ENCODE measurements at places on chromosomes 3 and 15.

DNA sequence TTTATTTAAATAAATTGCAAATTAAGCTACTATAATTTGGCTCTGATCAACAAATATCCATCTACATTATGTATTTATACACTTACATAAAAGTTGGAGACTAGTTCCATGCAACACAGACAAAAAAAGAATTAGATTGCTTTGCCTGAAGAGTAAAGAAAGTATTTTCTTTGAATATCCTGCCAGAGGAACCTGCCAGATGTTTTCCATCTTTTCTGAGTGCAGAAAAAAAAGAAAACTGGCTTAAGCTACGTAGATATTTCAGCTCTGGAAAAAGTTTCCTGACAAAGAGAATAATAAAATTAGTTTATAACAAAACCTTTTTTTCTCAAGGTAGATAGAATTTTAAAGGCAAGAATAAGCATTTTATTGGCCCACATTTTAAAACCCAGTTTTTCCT lies 607.5 kb upstream of the NAALADL2 start:
- no peak for DNase-seq

DNA sequence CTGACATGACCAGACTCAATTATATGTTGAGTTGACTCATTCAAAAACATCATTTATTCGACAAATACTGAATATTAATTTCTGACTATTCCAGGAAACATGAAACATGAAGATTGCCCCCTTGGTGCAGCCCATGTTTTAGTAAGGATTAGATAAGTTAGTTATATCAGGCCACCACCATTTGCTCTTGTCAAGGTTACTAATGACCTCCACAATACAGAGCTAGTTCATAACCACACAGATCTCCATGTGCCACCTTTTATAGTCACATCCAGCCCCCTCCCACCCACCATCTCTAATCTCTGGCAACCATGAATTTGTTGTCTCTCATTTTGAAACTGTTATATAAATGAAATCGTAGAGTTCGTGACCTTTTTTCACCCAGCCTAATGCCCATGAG lies 15.7 kb downstream of the KLHL18 start:
- no peak for DNase-seq

DNA sequence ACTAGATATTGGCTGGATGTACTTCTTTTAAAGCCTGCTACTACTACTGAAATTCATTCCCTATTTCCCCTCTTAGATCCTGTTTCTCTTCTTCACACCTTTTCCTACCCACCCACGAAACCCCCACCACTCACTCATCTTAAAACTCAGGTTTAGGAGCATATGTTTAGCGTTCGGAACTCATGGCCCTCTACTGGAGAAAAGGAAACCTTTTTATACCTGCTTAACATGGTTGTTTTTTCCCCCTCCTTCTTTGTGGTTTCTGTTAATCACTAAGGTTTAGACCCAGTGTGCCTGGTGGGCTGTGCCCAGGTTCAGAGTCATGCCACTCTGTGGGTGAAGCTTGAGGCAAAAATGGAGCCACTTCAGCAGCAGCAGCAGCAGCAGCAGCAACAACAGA lies 2.6 kb downstream of the ARID3B start:
- no peak for DNase-seq

DNA sequence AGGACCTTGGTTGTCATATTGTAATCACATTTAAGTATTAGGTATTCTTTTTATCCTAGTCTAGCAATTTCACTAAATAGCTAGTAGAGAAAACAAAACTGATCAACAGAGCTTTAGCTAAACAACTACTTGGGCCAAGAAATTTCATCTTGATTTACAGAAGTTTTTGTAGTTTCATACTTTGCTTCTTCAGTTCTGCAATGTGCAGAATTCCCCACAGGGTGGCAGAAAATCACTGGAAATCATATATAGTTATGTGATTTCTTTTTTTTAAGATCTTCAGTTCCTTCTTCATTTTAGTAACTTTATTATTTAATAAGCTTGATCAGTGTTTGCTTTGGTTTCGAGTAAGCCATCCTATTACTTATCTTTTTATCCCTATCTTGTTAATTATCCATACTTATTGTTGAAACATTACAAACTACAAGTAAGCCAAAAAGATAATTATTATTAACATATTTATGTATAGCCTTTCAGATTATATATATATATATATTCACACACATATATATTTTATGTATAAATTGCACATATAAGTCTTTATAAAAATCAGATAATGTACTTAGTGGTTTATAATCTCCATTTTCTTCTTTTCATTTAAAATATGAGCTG lies 2.2 kb upstream of the BNIP2 start:
- peak; percentile 79 for DNase-seq

DNA sequence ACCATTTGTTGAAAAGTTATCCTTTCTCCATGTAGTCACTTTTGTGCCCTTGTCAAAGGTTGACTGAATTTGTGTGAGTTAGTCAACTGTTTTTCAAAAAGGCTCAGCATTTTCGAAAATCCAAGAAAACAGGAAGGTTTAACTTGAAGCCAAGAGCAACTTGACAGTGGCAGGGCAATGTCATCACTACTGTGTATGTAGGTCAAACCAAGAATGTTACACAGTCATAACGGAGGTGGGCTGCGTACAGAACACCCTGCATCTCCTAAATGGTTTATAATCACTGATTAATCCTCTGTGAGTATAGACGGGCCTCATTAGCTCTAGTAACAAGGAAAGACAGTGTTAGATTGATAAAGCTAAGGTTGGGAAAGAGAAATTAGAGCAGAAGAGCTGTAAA lies 1064.9 kb downstream of the FHIT start:
- no peak for DNase-seq

DNA sequence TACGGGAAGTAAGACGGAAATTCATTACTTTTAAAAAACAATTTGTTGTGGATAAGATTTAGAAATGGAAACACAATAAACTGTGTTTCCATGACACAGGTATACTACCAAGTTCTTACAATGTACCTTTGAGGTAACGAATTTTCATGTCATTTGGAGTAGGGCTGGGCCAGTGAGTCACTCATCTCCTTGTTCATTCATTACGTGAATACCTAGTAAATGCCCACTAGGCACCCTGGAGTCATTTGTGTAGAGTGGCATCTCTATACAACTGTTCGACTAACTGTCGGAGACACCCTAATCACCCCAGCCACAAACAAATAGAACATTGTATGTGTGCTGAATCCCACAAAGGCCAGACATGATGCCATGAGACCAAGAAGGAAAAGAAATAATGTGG lies 94.8 kb downstream of the IGF1R start:
- DNase-seq, result no peak

- DNase-seq, result no peak
Measured at GRCh38 chr15:71677766-71678165, 132.6 kb upstream of the NR2E3 start.

DNA sequence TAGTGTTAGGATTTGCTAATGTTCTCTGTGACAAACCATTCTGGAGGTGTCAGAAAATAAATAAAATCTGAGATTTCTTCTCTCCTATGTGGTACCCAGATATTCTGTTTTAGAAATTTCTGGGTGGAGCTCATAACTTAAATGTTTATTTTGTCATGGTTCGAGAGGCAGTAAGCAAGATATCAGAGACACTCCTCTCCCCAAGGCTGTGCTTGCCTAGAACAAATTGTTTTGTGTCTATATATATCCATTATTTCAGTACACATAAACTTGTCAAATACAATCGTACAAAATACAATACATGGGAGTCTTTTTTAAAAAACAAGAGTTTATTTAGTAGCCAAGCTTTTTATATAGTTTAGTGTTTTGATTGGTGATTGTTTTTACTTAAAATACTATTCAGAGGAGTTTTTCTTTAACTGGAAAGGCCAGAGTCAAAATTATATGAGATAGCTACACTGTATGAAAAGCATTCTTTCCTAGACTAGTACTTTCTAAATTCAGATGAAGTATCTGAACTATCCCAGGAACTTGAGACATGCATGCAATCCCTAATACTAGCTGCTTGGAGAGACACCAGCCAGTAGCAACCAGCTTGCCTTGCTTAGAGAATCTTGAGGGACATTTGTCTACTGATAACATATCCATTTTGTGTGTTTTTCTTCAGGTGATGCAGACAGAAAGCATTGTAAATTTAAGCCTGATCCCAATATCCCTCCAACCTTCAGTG lies 4.7 kb downstream of the EXOG start:
- no peak for DNase-seq

- peak; percentile 91 for DNase-seq
Measured at GRCh38 chr3:122055215-122055614, at the start of gene CD86. TSS of gene CD86 (plus strand) at chr3:122055362. CDS start at chr3:122055490, 128 bp downstream.

GRCh38 chr3:186544281-186544680 lies at the start of gene CRYGS:
TSS of gene CRYGS (minus strand) at chr3:186544380. CDS start at chr3:186544326, 54 bp downstream.
- DNase-seq, result no peak

DNA sequence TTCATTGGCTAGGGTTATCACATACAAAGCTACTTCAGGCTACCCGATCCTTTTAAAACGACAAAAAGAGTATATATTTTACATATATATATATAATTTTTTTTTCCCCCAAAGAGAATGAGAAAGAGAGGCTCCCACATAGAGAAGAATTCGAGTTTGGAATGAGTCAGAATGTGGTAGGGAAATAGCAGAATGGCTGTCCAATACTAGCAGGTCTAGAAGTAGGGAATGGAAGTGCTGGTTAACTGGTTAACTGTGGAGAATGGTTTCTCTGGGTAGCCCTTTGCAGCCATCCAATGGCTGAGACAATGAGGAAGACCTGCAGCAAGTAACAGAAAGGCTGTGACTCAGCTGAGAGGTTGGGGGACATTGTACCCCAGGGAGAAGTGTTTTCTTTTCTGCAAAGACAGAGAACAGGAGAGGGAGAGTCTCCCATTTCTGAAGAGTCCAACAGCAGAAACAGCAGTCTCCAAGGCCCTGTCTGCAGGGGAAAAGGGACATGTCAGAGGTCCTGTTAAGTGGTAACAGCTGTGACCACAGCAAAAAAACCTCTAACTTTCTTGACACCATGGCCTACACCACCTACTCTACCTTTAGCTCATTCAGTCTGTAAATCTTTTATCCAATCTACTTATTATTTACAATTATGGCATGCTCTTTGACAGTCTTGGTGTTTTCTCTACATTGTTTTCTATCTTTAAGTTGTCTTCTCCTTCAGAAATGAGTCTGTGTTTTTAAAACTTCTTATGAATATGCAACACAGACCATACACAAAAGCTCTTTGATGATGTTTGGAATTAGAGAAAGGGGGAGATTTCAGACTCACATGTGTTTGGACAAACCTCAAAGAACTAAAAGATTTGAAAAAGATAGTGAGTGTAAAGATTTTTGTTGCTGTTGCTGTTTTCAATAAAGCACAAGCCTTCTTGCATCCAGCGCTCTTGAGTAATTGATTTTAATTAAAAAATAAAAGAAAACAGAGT lies 116.1 kb upstream of the SLC7A14 start:
- no peak for DNase-seq

- DNase-seq, result no peak
Measured at GRCh38 chr3:142915636-142916035, 26.8 kb upstream of the PCOLCE2 start.

DNA sequence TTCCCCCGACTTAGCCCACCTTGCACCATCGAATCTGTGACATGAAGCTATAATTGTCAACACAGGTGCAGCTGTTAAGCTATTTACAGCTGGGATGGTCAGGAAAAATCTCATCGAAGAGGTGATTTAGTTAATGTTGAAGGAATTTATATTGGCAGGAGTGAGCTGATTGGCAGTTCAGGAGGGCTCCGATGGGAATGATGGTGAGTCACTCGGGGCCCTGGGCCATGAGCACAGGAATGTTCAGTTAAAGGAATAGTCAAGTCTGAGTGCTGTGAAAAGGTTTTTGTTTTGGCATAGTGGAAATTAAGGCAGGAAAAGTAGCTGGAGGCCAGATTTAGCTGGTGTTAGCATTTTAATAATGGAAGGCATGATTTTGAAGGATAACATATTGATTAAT lies 95.7 kb downstream of the OXSM start:
- no peak for DNase-seq
